ENCODE measurements at places on chromosomes 5 and 9.

DNA sequence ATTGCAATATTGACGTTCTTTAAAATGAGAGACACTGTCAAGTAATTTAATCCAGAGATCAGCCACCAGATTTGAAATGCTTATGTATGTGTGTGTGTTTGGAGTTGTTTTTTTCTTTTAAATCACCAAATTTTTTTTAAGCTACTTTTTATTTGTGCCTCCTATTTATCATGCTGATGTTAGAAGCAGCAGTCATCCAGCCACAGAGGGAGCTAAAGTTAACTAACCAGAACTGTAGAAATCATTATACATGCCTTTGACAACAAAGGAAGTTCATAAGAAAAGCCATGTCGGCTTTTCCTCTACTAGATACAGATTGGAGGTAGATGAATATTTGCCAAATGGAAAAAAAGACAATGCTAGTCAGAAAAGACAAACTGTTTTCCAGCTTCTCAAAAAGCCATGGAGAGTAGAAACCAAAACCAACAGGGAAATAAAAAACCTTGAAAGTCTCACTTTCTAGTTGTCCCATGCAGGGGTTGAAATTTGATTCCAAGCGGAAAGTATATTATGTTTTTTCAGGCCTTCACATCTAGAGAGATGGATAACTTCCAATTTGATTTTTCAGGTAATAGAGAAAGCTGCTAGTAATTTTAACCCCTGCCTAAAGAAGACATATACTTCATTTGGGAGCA is 4.5 kb downstream of the PURA start:
- DNase-seq: no peak

- DNase-seq: no peak
Measured at GRCh38 chr9:115415450-115415849, 297.5 kb upstream of the TNC start.

DNA sequence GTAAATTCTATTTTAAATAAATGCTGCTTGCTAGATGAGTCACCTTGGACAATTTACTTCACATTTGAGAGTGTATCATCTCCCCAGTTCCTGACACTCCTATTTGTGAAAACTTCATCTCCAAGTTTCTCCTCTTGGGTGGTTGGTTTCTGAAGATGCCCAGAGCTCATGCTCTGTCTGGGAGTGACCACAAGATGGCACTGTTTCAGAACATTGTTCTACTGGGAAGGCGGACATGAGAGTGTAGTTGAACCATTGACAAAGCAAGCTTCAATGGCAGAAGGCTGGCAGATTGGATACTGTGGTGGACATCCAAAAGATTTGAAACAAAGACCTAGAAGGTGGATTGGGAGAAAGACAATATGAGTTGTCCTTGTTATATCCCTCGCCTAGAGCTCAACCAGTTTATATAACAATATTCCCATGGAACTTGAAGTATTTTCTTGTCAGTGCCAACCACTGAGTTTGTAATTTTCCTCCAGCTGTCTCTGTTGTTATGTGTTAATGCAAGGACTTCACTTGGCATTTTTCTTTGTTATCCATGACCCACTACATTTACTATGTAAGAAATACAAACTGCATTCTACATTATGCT is 234.3 kb upstream of the ANKH start:
- no peak for DNase-seq

DNA sequence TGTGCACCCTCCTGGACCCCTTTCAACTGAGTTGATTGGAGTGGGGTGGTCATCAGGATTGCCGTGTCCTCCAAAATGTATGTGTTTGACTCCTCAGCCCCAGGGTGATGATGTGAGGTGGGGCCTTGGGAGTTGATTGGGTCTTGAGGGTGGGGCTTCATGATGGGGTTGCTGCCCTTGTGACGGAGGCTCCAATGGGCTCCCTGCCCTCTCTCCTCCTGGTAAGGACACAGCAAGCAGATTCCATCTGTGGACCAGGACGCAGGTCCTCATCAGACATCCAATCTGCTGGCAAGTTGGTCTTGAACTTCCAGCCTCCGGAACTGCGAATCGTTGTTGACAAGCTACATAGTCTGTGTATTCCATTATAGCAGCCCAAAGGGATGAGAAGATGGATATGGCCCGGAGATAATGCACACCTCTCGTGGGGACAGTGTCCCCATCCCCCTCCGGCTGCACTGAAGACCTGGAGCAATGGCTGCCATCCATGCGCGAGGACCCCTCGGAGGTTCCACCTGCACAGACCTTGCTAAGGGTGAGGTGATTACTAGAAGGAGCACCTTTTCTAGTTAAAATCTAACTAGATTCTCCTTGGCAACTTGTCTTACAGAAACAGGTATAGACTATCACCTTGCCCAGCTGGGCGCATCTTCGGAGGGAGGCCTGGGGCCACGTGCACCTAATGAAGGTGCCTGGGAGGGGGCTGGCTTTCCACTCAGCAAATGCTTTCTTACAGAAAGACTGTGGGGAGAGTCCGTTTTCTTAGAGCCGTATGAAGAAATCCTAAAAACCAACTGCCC is 75.7 kb upstream of the IRX4 start:
- no peak for DNase-seq

DNA sequence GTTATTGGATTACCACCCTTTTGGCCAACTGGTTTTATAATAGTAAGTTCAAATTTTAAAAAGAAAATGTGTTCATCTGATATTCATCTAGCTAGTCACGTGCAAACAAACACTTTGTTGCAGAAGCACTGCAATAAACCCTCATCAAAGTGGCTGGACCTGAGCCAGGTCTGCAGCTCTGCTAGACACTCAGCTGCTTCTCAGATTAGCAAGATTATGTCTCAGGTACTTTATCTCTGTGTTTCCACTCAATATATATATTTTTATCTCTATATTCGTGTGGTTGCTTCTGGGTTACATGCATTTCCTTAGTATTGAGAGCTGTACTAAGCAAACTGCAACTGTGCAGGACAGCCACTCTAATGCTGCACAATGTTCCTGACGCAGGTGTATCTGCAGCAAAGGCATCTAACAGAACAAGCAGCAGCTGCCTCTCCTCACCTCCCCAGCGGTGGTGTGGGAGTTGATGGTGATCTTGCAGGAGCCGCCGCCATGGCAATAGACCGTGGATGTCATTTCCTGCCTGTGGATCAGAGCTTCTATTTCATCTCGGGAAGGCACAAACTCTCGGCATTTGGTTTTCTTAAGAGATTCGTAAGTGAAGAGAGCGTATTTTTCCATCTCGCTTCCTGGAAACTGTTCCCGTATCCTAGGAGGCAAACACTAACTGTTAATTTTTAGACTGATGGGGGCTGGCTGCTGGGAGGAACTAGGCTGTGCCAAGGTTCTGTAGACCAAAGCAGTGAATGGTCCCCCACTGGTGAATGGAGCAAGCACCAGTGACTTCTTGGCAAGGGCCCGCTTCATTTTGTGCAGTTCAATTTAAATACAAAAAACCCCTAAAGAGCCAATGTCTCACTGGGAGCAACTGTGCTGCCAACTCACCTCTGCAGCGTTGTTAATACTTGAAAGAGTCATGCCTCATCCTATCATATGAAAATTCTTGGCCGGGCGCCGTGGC is 56.7 kb upstream of the RETREG1 start:
- DNase-seq: no peak

- no peak for DNase-seq
Measured at GRCh38 chr5:107969847-107970246, 299.1 kb upstream of the EFNA5 start.

GRCh38 chr9:86637515-86637914 is 283.3 kb upstream of the TUT7 start:
- no peak for DNase-seq

GRCh38 chr5:147557876-147558745 is 48.2 kb upstream of the DPYSL3 start:
- DNase-seq: no peak

- DNase-seq: no peak
Measured at GRCh38 chr5:79663212-79663611, 26.4 kb upstream of the CMYA5 start.

DNA sequence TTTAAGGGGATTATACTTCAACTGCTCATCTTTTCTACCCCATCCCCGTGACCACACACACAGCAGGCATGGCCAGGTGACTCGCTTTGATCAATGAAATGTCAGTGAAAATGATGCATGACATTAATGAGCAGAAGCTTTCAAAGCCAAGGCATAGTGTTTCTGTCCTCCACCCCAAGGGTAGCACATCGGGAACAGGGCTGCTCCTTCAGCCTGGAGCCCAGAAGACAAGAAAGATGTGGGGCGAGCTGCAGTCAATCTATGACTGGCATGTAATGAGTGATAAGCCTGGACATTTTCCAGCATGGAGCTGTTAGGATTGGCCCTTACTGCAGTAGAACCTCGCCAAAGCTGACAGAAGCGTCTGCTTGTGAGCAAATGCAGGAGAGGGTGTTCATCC is 122.6 kb upstream of the IRX2 start:
- no peak for DNase-seq

GRCh38 chr9:130518943-130519799 is 60.2 kb upstream of the FUBP3 start:
- no peak for DNase-seq

- DNase-seq: no peak
Measured at GRCh38 chr5:161535762-161536161, 10.8 kb downstream of the GABRB2 start.

- peak; percentile 27 for DNase-seq
Measured at GRCh38 chr9:14372437-14373335, 58.7 kb upstream of the NFIB start.

GRCh38 chr9:132609184-132609583 is 26.8 kb downstream of the BARHL1 start:
- no peak for DNase-seq

- no peak for DNase-seq
Measured at GRCh38 chr5:135195270-135195608, 161.2 kb upstream of the PITX1 start.

DNA sequence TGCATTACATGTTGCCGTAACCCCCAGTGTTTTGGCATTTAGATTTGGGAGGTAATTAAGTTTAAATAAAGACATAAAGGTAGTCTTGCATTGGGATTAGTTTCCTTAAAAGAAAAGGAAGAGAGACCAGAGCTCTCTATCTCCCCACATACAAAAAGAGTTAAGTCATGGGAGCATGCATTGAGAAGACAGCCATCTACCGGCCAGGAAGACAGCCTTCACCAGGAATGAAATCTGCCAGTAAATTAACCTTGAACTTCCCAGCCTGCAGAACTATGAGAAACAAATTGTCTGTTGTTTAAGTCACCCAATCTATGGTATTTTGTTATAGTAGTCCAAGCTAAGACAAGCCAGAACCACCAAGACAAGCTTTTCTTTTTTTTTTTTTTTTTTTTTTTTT is 567.0 kb upstream of the CDH18 start:
- DNase-seq: no peak

DNA sequence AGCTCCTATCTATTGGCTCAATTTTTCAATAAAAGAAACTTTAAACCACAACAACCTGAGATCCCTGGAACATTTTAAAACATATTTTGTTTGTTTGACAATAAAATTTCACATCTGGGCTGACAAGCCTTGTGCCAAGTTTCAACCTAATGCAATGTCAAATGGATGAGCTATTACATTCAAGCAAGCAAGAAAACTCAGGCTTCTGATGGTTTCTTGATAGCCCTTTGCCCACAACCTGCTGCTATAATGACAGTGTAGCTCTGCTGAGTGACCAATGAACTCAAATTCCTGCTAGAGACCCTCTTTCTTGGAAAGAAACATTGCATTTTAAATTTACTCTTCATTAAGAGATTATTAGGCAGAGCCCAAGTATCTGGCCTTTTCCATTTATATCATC is 472.9 kb downstream of the ARHGEF28 start:
- no peak for DNase-seq

GRCh38 chr5:69213513-69214215 is 21.0 kb upstream of the CDK7 start:
- DNase-seq: no peak

DNA sequence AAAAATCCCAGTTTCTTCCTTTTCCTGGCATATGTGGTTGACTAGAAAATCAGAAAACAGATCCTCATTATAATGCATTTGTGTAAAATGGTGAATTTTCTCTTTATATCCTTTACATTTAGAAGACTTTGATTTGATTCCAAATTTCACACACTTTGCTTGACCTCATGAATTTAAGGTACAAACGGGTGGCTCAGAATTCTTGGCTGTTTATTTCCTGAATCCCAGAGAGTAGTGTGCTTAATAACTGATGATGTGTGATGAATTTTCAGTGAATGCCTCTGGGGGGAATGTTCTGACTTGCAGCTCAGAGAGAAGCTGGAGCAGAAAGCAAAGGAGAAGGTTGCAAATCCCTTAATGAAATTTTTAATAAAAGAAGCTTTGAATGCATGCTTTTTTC is 126.8 kb downstream of the SPATA31D1 start:
- no peak for DNase-seq

DNA sequence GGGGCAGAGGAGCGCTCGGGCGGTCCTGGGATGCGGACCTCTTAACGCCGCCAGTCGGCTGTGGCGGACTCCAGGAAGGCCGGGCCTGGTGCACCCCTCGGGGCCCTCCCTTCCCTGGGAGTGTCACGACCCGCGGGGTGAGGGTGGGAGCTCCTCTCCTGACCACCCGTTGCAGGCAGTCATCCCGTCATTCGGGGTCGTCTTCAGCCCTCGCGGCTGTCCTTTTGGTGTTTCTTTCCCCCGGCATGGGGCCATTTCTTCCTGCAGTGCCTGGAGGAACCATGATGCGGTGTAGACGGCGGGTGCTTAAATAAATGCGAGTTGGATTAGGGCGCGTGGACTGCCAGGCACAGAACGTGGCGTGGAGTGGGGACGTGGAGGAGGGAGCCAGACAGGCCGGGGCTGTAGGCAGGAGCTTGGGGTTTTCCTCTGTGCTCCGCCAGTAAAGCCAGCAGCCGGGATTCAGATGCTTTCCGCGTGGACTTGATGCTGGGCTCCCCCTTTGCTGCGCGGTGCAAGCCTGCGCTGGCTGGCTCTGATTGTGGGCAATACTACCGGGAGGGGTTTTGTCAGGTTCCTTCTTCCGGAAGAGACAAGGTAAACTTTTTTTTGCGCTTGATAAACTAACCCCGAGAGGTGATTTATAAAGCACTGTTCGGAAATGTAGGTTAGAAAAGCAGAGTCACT is 868 bp downstream of the KDM4C start:
- no peak for DNase-seq

DNA sequence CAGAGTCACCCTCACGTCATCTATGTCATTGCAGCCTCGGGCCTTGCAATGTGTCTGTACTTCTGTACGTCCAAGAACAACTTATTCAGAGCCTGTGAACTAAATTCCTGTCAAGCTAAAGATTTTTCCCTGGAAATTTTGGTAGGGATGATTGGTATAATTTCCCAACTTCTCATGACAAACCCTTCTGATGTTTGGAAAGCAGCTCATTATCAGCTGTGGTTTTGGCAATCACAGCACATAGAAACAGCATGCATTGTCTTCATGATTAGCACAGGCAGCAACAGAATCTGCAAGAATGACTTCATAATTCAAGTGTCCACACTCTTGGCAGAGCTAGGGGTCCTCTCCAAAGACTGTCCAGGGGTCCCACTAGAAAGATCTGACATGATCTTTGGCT is 49.5 kb downstream of the APBA1 start:
- DNase-seq: no peak

- DNase-seq: no peak
Measured at GRCh38 chr9:125538092-125538473, 168.9 kb downstream of the MAPKAP1 start.

All from NCI-H2227 treated with DMSO at 0.1 percent for 48 hours (cell line).